ENCODE measurements at places on chromosomes 5 and 9.

DNA sequence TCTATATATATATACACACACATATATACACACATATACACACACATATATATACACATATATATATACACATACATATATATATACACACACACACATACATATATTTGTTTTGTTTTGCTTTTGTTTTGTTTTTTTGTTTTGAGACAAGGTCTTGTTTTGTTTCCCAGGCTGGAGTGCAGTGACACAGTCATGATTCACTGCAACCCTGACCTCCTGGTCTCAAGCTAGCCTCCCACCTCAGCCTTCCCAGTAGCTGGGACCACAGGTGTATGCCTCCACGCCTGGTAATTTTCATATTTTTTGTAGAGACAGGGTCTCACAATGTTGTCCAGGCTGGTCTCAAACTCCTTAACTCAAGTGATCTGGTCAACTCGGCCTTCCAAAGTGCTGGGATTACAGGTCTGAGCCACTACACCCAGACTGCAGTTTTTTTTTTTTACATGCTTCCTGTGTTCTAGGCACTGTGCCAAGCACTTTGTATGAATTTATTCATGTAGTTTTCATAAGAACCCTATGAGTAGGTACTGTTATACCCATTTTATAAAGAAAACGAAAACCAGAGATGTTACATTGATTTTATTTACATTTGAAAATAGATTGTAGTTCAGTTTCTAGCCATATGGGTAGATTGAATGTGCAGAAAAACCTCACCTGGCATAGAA is 120.7 kb downstream of the PBX3 start:
- DNase-seq, result no peak

- no peak for DNase-seq
These were observed 372.6 kb downstream of the PRELID2 start for GRCh38 chr5:145462525-145462924.

DNA sequence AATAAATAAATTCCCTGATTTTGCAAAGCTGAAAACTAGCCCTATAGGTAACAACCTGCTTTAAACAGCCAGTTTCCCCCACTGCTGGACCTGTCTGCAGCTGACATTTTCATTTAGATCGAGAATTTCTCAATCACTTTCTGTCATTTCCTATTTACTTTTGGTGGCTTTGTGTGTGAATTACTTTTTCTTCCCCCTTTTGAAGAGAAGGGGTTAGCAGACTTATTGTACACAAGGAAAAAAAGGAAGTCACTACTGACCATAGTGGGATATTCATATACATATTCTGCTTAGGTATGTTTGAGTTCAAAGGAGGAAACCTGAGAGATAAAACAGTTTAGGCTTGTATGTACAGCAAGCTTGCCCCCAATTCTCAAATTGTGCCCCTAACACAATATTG is 27.0 kb upstream of the IFNB1 start:
- DNase-seq, result no peak

- DNase-seq, result no peak
These were observed 45.0 kb downstream of the MCCC2 start for GRCh38 chr5:71632168-71632567.

DNA sequence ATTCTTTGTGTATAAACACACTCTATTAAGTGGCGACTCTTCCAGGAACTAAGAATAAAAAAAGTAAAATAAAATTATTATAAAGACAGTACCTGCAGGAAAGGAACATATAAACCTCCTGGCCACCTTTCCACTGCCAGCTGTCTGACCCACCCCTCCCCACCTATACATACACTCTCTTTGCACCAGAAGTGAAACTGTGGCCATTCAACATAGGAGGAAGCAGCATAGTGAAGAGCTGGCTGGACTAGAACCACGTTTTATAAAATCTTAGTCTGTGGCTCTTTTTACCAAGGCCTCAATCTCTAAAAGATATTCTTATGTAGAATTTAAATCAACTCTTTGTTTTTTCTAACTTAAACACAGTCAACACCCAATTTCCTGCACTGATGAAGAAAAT is 289.6 kb downstream of the GABRB2 start:
- DNase-seq, result no peak

DNA sequence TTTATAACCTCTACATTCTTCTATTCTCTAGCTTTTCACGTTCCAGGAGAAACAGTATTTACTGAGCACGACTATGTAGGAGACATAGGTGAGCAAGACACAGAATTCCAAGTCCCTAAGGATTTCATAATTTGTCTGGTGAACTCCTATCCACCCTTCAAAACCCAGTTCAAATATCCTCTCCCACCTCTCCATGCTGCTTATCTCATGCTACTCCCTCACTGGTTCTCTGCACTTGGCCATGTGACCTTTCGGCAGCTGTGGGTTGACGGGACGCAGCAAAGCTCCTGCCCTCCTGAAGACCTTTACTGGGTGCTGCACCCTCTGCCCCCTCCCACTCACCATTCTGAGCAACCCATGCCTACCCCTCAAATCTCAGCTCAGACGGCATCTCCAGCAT is 173.2 kb downstream of the RGS3 start:
- DNase-seq, result no peak

GRCh38 chr5:4700069-4700468 is 440.1 kb upstream of the ADAMTS16 start:
- DNase-seq, result no peak

Measured in stimulated activated CD8-positive, alpha-beta memory T cell treated with anti-CD3 and anti-CD28 coated beads, Interleukin-4, amount 100 ng/mL, for 1 hour (primary cell).